ENCODE measurements at places on chromosomes 7 and 10. TPM values are rescaled to one million over a fixed set of nuclear protein-coding genes. Genes with fewer than 3 reads are reported as not detected.

The C10orf67 gene
- 0.68 TPM for total RNA-seq

The NKX6-2 gene
- not detected for total RNA-seq

The SLC37A3 gene
- total RNA-seq = 31.3 TPM

The ZFAND2A gene
- total RNA-seq = 17.3 TPM

The EPHB6 gene
- 18.5 TPM for total RNA-seq

The ADCYAP1R1 gene
- total RNA-seq = 0.25 TPM

The PIP gene
- total RNA-seq = 37.1 TPM

The ZNF365 gene
- 0.80 TPM for total RNA-seq

The FOXI2 gene
- total RNA-seq = 0.15 TPM

The AIFM2 gene
- 3.6 TPM for total RNA-seq

The C7orf33 gene
- total RNA-seq = not detected

The ABCA13 gene
- 23.2 TPM for total RNA-seq

The HTRA1 gene
- 41.4 TPM for total RNA-seq

The SORCS3 gene
- not detected for total RNA-seq

The PLXNA4 gene
- total RNA-seq = 3.4 TPM

The HOXA3 gene
- 10.7 TPM for total RNA-seq

The SLC13A1 gene
- total RNA-seq = not detected

The COL13A1 gene
- total RNA-seq = 42.1 TPM

The ASB15 gene
- total RNA-seq = not detected

The FGFR2 gene
- total RNA-seq = 64.2 TPM

The LRMDA gene
- total RNA-seq = 40.8 TPM

The MGAM2 gene
- 0.20 TPM for total RNA-seq

The POM121L12 gene
- total RNA-seq = not detected

The GPR15LG gene
- not detected for total RNA-seq

The PRLHR gene
- total RNA-seq = not detected

The ICA1 gene
- total RNA-seq = 54.6 TPM

The GNAT3 gene
- not detected for total RNA-seq

The MYL10 gene
- total RNA-seq = not detected

The GTF2IRD1 gene
- 14.4 TPM for total RNA-seq

The TDRD1 gene
- 0.25 TPM for total RNA-seq

The CHPF2 gene
- 54.0 TPM for total RNA-seq

The VSTM4 gene
- total RNA-seq = 10.9 TPM

The SFRP4 gene
- 5.3 TPM for total RNA-seq

The ZNF33A gene
- 25.7 TPM for total RNA-seq

The RPEL1 gene
- not detected for total RNA-seq

The ANKRD1 gene
- total RNA-seq = 5.7 TPM

The FMC1 gene
- total RNA-seq = 8.7 TPM

The ETV1 gene
- 62.8 TPM for total RNA-seq

The CH25H gene
- total RNA-seq = 1.2 TPM

The TCTN3 gene
- total RNA-seq = 38.1 TPM

The GPR85 gene
- 2.1 TPM for total RNA-seq

The DYNC1I1 gene
- 2.1 TPM for total RNA-seq

The GATAD1 gene
- 29.9 TPM for total RNA-seq

The THSD7A gene
- total RNA-seq = 12.1 TPM

Data from lung (tissue), 17 donors.